SHP77 (cell line): ENCODE measurements at places on chromosomes 5 and 9.

GRCh38 chr5:115855959-115856358, 14.2 kb downstream of the AP3S1 start:
- DNase-seq, result no peak

DNA sequence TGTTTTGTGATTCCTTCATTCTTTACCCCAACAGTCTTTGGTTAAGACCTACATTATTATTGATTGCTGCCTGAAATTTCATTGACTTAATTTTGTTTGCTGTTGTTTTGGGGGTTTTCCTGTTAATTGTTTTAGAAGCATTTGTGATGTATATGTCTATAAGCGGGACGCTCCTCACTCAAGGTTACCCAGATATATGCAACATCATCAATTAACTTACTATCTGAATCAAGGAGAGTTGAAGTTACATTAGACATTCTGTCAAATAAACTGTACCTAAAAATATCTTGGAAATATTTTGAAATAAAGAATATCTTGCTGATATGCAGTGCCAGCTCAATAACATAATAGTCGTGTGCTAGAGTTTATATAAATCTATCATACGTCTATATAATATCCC, 125.9 kb upstream of the CDH18 start:
- no peak for DNase-seq

GRCh38 chr5:154624341-154624740, 130.8 kb upstream of the LARP1 start:
- DNase-seq, result no peak

GRCh38 chr5:159332800-159333544, 2.7 kb upstream of the IL12B start:
- no peak for DNase-seq

- DNase-seq, result no peak
Observed at GRCh38 chr9:26801772-26802171, 90.8 kb downstream of the CAAP1 start.

- no peak for DNase-seq
Observed at GRCh38 chr5:1089146-1089545, 22.7 kb downstream of the SLC12A7 start.

DNA sequence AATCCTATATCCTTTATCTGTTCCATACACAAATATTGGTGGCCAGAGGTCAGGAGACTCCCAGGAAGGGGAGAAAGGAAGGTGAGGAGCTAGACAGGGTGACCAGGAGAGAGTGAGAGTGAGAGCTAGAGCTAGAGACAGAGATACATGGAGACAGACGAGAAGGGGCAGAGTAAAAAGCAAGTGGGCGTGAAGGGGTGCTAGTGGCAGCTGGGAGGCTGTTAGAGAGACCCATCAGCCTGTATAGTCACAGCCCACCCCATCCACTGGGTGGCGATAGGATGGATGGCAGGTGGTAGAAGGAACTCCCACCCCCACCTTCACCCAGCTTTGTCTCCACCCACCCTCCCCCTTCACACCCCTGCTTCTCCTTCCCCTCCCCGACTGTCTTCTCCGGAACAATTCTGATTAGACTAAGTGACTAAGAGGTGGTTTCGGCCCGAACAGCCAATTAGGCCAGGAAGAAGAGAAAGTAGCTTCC, 32.8 kb downstream of the PCDH1 start:
- DNase-seq, result no peak

GRCh38 chr5:67607958-67608357, 411.4 kb upstream of the CD180 start:
- no peak for DNase-seq

- peak; percentile 41 for DNase-seq
Observed at GRCh38 chr9:5186416-5187169, 1.2 kb upstream of the INSL6 start.

- no peak for DNase-seq
Observed at GRCh38 chr5:179730852-179731251, 1.8 kb upstream of the MAML1 start.

DNA sequence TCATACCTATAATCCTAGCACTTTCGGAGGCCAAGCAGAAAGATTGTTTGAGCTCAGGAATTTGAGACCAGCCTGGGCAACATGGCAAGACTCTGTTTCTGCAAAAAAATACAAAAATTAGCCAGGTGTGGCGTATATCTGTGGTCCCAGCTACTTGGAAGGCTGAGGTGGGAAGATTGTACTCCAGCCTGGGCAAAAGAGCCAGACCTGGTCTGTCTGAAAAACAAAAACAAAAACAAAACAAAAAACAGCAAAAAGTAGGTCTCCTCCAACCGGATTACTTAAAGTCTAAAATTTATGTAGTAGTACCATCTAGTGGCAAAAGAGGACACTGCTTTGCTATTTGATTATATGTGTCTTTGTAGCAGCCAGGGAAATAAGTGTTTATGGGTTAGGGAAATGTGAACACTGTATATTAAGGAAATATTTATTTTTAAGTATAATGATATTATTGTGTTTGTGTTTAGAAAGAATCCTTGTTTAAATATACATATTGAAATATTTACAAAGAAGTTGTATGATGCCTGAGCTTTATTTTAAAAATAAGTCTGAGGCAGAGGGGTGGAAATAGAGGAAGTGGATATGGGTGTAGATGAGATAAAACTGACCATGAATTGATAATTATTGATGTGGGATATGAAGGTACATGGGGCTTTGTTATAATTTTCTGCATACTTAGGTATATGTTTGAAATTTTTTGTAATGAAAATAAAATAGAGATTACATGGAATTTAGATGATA, 20.0 kb downstream of the APC start:
- DNase-seq, result peak; percentile 26

DNA sequence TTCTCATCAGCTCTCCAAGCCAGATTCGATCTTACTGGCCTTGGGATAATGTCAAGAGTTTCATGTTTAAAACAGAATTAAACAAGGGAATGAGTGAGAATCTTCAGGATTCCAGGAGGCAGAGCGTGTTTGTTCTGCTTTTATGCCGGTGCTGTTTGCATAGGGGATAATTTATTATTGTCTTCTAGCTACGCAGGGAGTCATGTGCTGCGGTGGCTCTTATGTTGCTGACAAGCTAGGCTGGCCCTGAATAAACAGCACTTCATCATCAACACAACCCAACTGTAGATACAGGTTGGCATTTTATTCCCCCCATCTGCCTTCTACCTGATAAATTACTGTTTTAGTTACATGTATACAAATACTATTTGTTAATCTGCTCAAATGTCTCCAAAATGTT, 47.1 kb upstream of the PCA3 start:
- peak; percentile 82 for DNase-seq

- DNase-seq, result no peak
Observed at GRCh38 chr5:121121786-121122185, 657.7 kb downstream of the PRR16 start.

DNA sequence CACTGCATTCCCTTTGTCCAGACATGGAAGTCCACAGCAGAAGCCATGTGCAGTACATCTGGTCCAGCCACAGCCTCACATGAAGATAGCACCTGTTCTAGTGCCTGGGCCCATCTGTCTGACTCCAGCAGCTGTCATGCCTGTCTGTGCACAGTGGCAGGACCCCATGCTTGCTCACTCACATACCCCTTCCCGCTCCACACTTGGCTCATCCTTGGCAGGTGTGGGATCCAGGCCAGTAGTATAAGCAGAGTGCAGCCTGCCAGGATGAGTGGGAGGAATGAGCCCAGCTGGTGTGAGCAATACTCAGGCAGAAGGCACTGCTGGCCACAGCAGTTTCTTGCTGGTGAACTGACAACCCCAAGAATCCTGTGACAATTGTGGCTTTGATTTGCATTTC, 168.0 kb downstream of the PRDM9 start:
- DNase-seq, result peak; percentile 76

DNA sequence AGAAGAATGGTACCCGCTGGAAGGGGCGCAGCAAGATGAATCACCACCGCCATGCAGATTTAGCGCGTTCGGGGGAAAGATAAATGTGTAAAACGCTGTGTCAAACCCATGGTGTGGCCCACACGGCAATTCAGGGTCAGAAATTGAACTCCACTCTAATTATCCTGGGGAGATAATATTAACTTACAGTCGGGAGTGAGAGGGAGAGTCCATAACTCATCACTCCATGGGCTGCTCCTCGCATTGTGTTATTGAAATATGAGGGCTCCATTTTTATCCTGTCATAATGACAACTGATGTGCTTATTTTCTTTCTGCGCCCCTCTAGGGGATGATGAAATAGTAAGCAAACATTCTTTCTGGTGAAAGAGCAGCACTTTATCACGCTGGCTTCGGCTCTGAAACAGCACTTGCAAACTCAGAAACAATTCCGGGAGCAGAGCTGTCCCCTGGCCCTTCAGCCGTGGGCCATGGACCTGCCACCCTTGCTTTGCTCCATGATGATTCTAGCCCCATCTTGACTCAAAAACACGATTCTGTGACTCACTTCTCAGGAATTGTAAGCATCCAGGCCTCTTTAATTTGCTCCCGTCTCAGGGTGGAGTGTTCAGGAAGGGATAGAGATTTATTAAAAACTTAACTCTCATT, 431.6 kb downstream of the IRX1 start:
- no peak for DNase-seq

DNA sequence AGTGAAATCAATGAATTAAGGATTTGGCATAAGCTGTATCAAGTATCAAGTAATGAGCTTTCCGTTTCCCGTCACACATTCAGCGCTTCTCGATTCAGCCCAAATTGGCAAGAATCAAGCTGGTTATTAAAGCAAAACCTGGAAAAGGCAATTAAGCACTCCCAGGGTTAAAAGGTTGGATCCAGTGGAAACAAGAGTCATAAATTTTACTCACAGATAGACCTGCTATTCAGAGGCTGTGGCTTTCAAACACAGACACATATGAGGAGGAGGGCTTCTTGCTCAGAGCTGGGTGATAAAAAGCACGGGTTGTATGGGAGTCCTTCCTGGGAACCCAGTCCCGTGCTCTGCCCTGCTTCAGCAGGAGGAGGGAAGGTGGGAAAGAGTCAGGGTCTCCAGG, 112.3 kb upstream of the CXCL14 start:
- DNase-seq, result no peak

DNA sequence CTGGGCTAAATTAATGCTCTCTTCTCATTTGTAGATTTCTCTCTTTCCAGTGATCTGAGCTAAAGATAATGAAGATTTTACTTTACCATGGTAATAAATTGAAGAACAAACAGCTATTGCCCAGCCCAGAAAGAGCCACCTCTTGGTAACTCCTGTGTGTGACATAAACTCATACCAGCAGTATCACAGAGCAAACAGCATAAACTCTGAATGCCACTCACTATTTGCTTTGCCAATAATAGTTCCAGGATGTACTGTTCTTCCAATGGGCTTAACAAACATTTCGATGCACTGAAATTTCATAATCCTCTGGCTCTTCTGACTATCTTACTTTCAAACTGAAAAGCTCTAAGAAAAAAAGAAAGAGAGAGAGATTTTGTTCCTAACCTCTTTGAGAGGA, 69.8 kb upstream of the RASEF start:
- no peak for DNase-seq

- no peak for DNase-seq
Observed at GRCh38 chr9:20189871-20190270, 401.0 kb upstream of the SLC24A2 start.

GRCh38 chr9:33341182-33341581, 50.9 kb downstream of the NFX1 start:
- DNase-seq, result no peak

DNA sequence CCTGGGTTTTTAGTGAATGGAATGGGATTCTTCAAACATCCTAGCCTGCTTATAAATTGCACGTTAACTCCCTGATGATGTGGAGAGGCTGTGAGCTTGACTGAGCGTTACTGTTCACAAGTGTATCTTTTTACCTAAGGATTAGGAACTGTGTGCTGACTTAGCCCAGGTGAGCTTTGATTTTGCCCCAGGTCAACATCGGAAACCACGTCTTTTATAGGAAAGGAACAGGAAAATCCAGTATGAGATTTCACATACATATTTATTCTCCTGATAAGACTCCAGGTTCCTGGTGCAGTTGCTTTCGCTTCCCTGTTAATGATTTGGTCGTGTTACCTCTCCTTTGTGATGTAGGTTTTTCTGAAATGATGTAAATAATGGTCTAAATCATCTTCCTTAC, 103.2 kb upstream of the BASP1 start:
- no peak for DNase-seq

DNA sequence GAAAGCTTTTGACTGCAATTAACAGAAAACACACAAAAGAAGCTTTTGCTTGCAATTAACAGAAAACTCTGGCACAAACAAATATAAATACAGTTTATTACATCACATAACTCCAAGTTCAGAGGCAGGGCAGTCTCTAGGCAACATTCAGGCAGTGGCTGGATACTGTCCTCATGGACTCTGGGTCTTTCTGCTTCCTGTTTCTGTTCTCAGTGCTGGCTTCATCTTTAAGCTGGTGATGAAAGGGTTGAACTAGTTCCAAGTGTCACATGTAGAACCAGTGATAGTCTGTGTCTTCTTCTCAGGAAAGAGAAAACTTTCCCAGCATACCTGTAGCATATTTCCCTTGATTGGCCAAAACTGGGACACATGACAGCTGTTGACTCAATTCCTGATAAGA, 222.6 kb upstream of the GLRA1 start:
- no peak for DNase-seq

GRCh38 chr5:149240354-149240998, 31.2 kb upstream of the AFAP1L1 start:
- no peak for DNase-seq

DNA sequence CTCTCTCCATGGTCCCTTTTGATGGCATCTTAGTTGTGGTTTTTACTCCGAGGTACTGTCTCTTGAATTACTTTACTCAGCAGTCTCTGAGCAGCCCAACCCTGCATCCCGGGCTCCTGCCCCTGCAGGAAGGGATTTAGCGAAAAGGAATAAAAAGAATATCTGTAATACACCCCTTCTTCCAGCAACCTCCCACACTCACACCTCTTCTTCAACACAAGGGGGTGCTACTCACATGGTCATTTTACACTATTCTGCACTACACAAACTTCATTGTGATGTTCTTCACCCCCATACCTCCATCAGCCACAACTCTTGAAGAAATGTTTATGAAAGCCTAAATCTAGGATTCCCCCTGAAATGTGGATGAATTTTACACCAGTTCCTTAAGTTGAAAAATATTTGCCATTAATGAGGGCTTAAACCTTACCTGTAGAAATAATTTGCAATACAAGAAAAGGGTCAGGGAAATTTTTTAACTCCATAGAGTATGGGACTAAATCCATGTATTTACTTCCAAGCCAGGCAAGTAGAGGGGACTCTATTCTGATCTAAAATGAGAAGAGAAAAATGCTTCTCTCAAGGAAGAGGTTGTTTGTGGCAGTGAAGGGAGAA, 26.0 kb downstream of the TPD52L3 start:
- DNase-seq, result peak; percentile 22
